ENCODE measurements at places on chromosomes 7 and 10.
A peak's percentile ranks its signal among the peaks of the same experiment; 100 is the strongest.

GRCh38 chr10:24513155-24513554 is 210.5 kb downstream of the ARHGAP21 start:
- no peak overlapping the region for H3K27ac ChIP-seq
- DNase-seq, result no peak

DNA sequence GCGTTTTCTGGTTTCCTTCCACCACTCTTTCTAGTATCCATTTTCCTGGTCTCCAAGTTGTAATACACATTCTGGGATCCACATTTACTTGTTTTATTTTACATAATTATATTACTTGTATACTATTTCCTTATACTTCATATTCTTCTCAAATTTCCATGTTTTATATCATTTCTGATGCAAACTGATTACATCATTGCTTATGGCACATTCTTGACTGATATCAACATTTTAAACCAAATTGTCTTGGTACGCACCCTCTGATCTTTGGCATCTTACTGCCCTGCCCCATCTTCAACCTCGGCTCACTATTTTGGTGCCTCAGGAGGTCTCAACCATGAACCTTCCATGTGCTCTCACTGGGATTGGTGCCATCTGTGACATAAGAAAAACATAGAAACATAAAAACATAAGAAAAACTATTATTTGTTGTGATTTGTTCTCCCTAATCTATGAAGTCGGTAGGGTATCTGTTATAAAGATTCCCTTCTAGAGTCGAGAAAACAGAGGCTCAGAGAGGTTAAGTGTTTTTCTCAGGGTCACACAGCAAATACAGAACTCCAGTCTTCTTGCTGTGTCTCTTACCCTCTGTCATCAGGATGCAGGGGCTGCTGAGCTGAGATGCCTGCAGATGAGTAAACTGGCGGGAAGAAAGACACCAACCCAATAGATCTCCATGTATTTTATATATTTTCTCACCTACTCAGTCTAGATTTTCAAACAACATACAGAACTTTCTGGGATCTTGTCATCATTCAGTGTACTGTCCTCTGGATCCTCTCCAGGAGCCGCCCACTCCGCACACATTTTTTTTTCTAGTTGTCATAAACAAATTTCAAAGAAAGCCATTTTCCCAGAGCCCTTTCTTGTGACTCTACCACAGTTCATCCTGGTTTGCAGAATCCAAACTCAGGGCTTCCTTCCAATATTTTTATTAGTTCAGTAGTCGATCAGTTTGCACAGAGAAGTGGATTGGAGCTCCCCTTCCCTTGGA is 79.5 kb downstream of the PARP12 start:
- no peak for DNase-seq
- H3K4me1 ChIP-seq, result peaks cover 4% of the 10 kb centered on the region
- H3K36me3 ChIP-seq, result no peaks in the 10 kb centered on the region
- no peak overlapping the region for H3K4me3 ChIP-seq
- no peaks in the 10 kb centered on the region for H3K27me3 ChIP-seq

DNA sequence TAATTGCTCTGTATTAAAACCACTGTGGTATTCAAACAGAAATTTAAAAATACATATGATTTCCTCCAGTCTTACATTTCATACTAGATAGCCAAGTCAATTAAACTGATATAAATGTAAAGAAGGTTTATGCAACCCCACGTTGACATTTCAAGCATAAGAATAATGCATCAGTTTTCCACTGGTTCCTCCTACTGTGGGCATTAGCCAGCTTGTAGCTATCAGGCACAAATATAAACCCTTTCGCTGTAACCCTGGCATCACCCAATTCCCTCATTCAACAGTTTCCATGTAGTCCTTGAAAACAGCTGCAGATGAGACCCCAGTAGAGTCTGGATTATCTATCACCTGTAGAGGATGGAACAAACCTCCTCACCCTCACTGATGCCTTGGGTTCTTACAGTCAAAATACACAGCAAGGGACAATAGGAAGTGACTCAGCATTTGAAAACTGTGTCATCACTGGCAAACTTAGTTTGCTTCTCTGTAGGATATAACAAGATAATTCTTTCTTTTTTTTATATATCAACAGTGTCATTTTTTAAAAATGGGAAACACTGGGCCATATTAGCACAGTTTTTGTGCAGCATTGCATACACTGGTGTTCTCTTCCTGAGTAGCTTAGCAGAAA is 113.0 kb downstream of the PDE1C start:
- H3K4me3 ChIP-seq, result no peak overlapping the region
- H3K4me1 ChIP-seq, result no peaks in the 10 kb centered on the region
- no peaks in the 10 kb centered on the region for H3K27me3 ChIP-seq
- H3K27ac ChIP-seq, result no peak overlapping the region
- DNase-seq, result no peak

GRCh38 chr10:11170993-11171851 is 153.6 kb downstream of the CELF2 start:
- H3K27ac ChIP-seq, result peak overlapping the region; percentile 94
- H3K27me3 ChIP-seq, result no peaks in the 10 kb centered on the region
- H3K4me3 ChIP-seq, result peak overlapping the region; percentile 96
- H3K4me1 ChIP-seq, result peaks cover 73% of the 10 kb centered on the region

- H3K4me3 ChIP-seq, result no peak overlapping the region
- H3K4me1 ChIP-seq, result no peaks in the 10 kb centered on the region
- DNase-seq, result no peak
- H3K27me3 ChIP-seq, result no peaks in the 10 kb centered on the region
- no peak overlapping the region for H3K27ac ChIP-seq
Observed at GRCh38 chr10:36187380-36188079, 545.4 kb upstream of the FZD8 start.

GRCh38 chr10:63429281-63429680 is 36.5 kb downstream of the JMJD1C start:
- no peaks in the 10 kb centered on the region for H3K27me3 ChIP-seq
- H3K4me1 ChIP-seq, result peaks cover 2% of the 10 kb centered on the region
- H3K27ac ChIP-seq, result no peak overlapping the region
- DNase-seq, result no peak

DNA sequence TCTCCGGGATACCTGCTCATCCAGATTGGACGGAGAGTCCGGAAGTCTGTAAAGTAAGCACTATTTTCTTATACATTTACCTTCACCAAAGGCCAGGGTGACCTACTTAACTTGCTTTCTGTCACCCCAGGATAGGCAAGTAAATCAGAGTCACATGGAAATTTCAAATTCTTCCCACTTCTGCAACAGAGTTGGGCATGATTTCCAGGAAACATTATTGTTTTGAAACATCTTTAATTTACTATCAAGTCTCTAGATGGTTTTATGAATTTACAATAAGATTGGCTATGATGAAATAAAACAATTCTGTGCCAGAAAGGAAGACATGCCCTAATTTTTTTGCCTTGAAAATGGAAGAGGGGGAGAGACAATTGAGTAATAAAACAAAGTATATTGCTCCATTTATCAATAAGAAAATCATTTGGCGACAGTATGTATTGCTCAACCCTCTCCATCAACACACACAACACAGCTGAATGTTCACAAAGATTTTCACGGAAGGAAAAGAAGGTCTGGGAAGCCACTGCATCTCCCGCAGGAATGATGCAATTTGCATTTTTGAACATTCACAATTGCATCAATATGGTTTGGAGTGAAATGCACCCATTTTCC is 702.8 kb downstream of the PARD3 start:
- no peaks in the 10 kb centered on the region for H3K4me1 ChIP-seq
- H3K27ac ChIP-seq, result no peak overlapping the region
- no peak for DNase-seq
- no peaks in the 10 kb centered on the region for H3K36me3 ChIP-seq
- H3K4me3 ChIP-seq, result no peak overlapping the region

- DNase-seq, result peak; percentile 74
- no peaks in the 10 kb centered on the region for H3K36me3 ChIP-seq
- H3K4me3 ChIP-seq, result peak overlapping the region; percentile 2
- no peaks in the 10 kb centered on the region for H3K27me3 ChIP-seq
Observed at GRCh38 chr10:71727738-71728737, 8.5 kb upstream of the C10orf105 start.

DNA sequence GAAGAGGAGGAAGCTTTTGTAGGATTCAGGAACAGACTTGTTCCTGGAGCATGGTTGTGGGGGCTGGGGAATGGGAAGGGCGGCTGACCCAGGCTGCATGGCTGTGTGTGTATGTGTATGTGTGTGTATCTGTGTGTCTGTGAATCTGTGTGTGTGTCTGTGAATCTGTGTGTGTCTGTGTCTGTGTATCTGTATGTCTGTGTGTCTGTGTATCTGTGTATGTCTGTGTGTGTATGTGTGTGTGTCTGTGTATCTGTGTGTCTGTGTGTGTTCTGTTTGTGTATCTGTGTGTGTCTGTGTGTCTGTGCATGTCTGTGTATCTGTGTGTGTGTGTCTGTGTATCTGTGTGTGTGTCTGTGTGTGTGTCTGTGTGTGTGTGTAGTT is 6.6 kb upstream of the STX1A start:
- no peak overlapping the region for H3K4me3 ChIP-seq
- H3K27ac ChIP-seq, result no peak overlapping the region
- H3K36me3 ChIP-seq, result no peaks in the 10 kb centered on the region
- peaks cover 2% of the 10 kb centered on the region for H3K27me3 ChIP-seq
